H7 (cell line): ENCODE measurements at places on chromosomes 3 and 15. TPM values are rescaled to one million over a fixed set of nuclear protein-coding genes. Genes with fewer than 3 reads are reported as not detected.

Gene CMTM6
- 48.2 and 53.9 TPM in 2 replicates for total RNA-seq

Gene TF
- under 0.01 TPM in 1 of 2 replicates, not detected in the other for total RNA-seq

Gene C15orf62
- total RNA-seq: 0.31 and 0.48 TPM in 2 replicates

Gene DISP2
- 0.04 and 0.52 TPM in 2 replicates for total RNA-seq

Gene TIMP4
- 22.9 and 40.3 TPM in 2 replicates for total RNA-seq

Gene TGM5
- not detected in 2 replicates for total RNA-seq

Gene UBE2E2
- total RNA-seq: 56.8 and 78.5 TPM in 2 replicates

Gene QARS1
- 308 and 312 TPM in 2 replicates for total RNA-seq

Gene RBP2
- not detected in 2 replicates for total RNA-seq

Gene IGSF11
- total RNA-seq: 0.66 and 0.89 TPM in 2 replicates

Gene A4GNT
- not detected in 2 replicates for total RNA-seq

Gene GXYLT2
- total RNA-seq: 4.5 and 6.1 TPM in 2 replicates

Gene LRRC3B
- 0.48 and 0.62 TPM in 2 replicates for total RNA-seq

Gene VGLL3
- 1.5 and 1.8 TPM in 2 replicates for total RNA-seq

Gene CHRD
- total RNA-seq: 4.5 and 10.5 TPM in 2 replicates

Gene SLC12A8
- total RNA-seq: 9.3 and 9.7 TPM in 2 replicates

Gene DUOXA2
- not detected in 2 replicates for total RNA-seq

Gene PATL2
- 0.24 and 1.5 TPM in 2 replicates for total RNA-seq

- no peak for DNase-seq
Measured at GRCh38 chr3:9718118-9718517, 13.4 kb upstream of the BRPF1 start.

- no peak for DNase-seq
Measured at GRCh38 chr3:38360345-38360744, 13.8 kb downstream of the XYLB start.

DNA sequence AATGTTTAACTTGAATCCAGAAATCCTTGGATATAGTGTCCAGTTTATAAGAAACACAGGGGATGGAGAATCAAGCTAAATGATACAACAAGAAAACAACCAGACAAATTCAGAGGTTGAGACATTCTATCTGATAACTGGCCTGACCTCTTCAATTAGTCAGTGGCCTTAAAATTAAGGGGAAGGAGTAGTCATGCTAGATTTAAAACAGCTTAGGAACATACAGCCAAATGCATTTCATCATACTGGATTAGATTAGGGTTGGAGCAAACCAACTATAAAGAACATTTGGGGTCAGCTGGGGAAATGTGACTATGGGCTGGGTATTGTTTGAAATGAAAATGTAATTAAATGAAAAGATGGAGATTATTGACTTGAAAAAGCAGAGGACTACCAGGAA, 53.3 kb downstream of the PPARG start:
- no peak for DNase-seq

DNA sequence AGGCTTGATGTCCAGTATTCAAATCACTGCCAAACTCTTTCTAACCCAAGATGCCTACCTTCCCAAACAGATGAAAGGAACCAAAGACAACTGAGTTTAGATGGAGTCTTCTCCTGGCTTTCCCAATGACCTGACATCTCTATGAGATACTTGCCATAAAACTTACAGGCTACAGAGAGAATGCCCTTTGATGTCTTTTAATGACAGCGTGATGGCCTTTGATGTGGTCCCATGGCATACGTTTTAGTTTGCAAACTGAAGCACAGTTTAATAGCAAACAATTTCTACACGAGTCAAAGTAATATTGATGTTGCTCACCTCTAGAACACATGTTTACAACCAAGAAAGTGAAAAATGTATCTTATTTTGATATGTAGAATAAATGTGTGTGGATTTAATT, 73.2 kb downstream of the ZIC4 start:
- DNase-seq: no peak

- no peak for DNase-seq
Measured at GRCh38 chr15:38631119-38632075, 66.8 kb upstream of the RASGRP1 start.

DNA sequence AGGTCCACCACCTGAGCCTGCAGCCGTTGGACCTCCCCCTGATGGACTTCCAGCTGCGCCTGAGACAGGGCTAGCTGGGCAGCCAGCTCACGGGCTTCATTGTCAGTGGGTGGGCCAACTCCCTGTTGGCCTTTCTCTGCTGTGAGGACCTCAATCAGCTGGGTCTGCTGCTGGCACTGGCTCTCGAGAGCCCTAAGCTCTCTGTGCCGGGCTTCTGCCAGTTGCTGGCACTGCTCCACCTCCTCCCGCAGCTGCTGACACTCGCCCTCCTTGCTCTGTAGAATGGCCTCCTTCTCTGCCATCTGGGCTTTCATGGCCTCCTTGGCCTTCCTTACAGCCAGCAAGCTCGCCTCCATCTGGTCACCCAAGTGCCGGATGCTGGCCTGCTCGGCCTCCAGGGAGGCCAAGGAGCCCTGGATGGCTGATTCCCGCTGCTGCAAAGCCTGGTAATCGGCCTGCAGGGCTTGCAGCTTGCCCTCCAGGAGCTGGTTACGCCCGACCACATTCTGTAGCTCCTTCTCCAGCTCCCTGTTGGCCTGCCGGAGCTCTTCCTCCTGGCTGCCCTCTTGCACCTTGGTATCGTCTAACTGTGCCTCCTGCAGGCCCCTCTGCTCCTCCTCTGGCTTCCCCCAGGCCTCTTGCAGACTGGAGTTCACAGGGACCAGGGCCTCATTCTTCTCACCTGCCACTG, 23.8 kb downstream of the CXCR6 start:
- no peak for DNase-seq

GRCh38 chr15:70532531-70533186, 230.7 kb downstream of the UACA start:
- no peak for DNase-seq

DNA sequence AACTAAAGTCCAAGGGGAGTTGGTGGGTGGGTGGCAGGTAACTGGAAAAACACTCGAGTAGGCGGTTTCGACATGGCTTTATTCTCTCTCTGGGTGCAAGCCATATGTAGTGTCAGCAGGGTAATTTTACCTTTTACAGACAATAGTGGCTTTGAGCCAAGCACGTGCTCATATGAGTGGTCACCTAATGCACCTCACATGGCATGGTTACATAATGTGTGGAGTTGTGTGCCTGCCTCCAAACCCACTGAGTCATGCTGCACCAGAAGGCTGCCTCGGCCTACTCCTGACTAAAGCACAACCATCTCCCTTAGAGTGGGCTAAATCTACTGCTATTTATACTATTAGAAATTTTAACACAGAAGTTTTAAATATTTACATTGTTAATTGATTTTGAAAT, 16.5 kb downstream of the CCRL2 start:
- DNase-seq: no peak

- DNase-seq: no peak
Measured at GRCh38 chr15:57649138-57649537, 57.4 kb upstream of the POLR2M start.

- DNase-seq: no peak
Measured at GRCh38 chr15:72766780-72767179, 16.8 kb downstream of the ADPGK start.

DNA sequence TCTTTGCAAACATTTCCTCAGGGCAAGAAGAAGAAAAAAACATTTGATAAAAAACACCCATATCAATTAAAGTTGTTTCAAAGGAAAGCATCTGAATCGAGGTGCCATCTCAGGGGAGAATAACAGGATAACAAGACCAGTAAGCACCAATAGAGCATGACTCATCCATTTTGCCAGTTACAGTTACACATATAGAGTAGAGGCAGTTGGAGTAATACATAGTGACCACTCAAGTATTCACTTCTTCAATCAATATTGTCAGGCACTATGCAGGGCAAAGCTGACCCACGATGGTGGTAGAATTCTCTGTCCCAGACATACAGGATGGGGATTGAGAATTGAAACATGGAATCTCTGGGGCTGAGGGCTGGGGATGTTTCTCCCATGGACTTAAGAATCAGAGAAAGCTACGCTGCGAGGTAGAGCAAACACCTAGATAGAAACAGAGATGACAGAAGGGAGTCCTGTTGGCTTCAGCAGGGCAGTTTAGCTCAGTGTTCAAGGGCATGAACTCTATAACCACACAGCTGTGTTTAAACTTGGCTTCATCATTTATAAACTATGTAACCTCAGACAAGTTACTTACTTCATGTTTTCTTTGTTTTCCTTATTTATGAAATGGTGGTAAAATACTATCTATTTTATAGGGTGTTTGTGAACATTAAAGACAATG, 186.4 kb upstream of the NANOGP8 start:
- DNase-seq: no peak

DNA sequence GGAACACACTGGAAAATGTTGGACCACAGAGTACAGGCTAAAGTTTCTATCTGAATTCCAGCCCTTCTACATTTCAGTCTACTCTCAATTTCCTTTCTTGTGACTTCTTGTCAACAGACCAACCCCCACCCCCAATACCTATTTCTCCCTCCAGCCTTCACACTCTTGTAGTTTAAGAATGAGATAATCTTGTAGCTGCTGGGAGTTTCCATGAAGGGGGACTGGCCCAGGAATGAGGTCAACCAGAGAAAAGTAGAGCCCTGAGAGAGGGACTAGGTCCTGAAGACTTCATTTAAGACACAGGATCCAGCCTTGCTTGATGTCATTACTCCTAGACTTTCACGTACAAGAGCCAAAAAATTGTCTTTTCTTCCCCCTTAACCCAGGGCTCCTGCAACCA, 29.5 kb upstream of the FAM107A start:
- DNase-seq: no peak

- peak; percentile 86 for DNase-seq
Measured at GRCh38 chr3:128482666-128483656, 10.0 kb downstream of the GATA2 start.

DNA sequence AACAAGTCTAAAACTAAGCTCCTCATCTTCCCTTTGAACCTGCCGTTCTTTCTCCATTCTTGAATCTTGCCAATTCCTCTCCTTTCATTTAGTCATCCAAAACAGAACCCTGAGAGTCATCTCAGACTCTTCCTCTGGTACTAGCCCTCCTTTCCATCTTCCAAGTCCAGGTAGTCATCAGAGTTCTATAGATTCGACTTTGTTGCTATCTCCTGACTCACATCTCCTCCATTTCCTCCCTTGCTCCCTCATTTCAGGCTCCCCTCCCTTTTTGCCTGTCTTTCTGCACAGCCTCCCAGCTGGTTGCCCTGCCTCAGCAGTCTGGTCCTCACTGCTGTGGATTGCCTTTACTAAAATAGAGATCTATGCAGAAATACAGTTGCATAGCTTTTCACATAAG, 4.7 kb downstream of the ATG7 start:
- DNase-seq: no peak

GRCh38 chr3:186983659-186984058, 53.3 kb downstream of the ST6GAL1 start:
- no peak for DNase-seq

DNA sequence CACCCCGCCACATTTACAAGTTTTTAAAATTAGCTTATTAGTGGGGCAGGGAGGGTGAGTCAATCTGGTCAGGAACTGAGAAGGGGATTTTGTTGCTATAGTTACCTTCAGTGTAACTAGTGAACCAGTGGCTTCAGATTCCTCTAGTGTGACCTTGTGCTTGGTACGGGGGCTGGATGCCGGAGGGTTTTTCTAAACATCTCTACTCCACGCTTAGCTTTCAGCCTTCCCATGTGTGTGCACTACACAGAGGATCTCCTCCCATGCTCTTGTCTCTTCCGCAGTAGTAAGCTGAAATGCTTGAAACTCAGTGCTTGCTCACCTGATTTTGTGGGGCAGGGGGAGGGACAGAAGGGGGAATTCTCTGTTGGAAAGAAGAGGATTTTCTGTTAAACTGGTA, 67.9 kb upstream of the AKAP13 start:
- no peak for DNase-seq

DNA sequence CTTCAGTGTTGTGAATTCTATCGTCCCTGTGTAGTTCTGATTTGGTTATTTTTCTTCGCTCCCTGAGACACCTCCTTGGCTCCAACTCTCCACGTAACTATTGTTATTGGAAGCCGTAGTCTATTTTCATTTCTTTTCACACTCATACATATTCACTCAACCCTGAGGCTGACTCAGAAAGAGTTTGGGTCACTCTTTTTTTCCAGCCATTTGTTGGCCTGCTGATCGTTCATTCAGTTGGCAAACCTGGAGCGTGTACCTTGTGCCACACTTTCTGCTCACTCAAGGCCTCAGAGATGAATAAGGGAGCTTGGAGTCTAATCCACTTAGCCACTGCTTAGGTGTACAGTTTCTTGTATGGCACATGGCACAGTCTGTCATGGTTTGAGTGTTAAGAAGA, 22.4 kb downstream of the GYG1 start:
- no peak for DNase-seq

GRCh38 chr15:79035111-79035601, 55.4 kb downstream of the RASGRF1 start:
- DNase-seq: peak; percentile 78

- DNase-seq: no peak
Measured at GRCh38 chr3:177602601-177603147, 405.4 kb upstream of the TBL1XR1 start.

GRCh38 chr3:66889750-66890494, 108.2 kb upstream of the KBTBD8 start:
- DNase-seq: no peak

DNA sequence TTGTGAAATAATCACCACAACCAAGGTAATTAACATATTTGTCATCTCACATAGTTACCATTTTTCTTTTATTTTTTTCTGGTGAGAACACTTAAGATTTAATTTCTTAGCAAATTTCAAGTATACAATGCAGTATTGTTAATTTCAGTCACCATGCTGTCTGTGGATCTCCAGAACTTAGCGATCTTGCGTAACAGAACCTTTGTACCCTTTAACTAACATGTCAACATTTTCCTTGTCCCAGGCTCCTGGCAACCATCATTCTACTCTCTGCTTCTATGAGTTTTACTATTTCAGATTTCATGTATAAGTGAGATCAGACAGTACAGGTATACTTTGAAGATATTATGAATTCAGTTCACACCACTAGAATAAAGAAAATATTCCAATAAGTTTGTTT, 154.4 kb downstream of the KCNAB1 start:
- no peak for DNase-seq

- no peak for DNase-seq
Measured at GRCh38 chr3:126533506-126533905, 9.6 kb downstream of the CHST13 start.

- DNase-seq: no peak
Measured at GRCh38 chr3:49410066-49410845, 1.5 kb downstream of the RHOA start.
